ENCODE measurements at places on chromosomes 6 and 20.

DNA sequence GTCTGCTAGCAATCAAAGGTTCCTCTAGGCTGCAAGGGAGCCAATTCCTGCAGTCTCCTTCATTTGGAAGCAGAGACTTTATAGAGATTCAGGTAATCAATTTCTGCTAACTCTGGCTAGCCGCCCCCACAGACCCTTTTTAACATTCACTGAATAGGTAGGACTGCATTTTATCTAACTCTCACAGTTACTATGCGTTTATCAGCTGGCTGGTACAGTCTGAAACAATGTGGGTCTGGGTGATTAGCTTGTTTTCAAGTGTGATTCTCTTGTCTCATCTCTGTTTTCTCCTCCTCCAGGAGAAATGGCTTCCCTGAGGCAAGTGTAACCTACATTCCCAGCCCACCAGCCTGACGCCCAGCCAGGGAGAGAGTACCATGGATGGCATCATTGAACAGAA lies 73.3 kb downstream of the SYNDIG1 start:
- no peak for DNase-seq

GRCh38 chr6:124373386-124373785 lies 569.7 kb downstream of the NKAIN2 start:
- DNase-seq: no peak

- no peak for DNase-seq
Observed at GRCh38 chr6:44373787-44374186, 13.7 kb upstream of the CDC5L start.

- DNase-seq: no peak
Observed at GRCh38 chr6:25829375-25829774, 2.5 kb downstream of the SLC17A1 start.

DNA sequence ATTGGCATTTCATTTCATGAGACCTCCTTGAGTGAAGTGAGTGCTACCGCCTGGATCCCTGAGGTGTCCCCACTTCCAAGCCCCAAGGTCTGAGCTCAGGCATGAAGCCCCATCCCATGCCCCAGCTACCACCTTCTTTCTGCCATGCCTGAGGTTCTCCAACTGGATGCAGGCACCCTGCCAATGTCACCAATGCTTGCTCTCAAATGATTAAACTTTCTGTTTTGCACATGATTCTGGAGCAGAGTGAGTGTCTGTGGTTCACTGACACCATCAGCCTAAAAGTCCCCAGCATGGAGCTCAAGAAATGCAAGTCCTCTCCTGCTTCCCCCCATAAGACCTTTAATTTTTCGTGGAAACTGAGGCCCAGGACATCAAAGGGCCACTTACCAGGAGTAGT lies 43.7 kb upstream of the BPIFA2 start:
- no peak for DNase-seq

GRCh38 chr6:163384510-163384909 lies 30.0 kb upstream of the QKI start:
- no peak for DNase-seq

- DNase-seq: no peak
Observed at GRCh38 chr20:5508044-5508443, 191.3 kb upstream of the PROKR2 start.

- no peak for DNase-seq
Observed at GRCh38 chr20:42886046-42886445, 303.7 kb downstream of the PTPRT start.

GRCh38 chr6:107624541-107624940 lies 134.6 kb downstream of the SOBP start:
- no peak for DNase-seq
